ENCODE measurements at places on chromosomes 7 and 10.

DNA sequence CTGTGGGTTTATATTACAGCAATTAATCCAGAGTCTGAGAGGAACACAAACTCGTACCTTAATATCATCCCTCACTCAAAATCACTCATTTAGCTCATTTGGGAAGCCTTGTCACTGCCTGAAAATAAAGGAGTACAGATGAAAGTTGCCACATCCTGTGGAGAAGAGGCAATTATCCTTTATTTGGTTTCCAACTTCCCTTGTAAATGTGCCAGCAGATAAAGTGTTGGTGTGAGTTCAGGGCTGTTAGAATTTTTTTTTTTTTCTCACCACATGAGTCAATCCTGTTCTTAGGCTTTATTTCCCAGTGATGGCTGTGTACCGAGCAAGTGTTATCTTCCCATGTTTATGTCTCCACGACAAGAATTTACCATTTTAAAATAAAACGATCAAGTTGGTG, 99.0 kb upstream of the SMIM30 start:
- no peak for DNase-seq

DNA sequence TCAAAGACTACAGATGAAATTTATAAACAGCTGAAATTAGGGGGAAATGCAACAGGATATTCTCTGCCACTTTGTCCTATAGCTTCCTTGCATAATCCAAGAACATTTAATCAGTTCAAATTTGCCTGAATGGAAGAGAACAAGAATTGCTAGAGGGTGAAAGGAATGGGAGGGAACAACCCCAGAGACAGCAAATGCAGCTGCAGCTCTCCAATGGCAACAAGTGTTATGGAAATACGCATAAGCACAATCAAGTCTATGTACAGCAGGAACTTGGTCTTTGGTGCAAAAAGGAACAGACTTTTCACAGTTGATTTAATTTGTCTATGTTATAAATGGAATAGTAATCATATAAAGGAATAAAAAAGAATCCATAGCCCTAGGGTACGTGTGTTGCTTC, 269.0 kb upstream of the ETV1 start:
- DNase-seq = no peak

- no peak for DNase-seq
Measured at GRCh38 chr7:11130012-11130411, 156.3 kb downstream of the PHF14 start.

- no peak for DNase-seq
Measured at GRCh38 chr7:30604901-30605300, 10.2 kb downstream of the GARS1 start.

DNA sequence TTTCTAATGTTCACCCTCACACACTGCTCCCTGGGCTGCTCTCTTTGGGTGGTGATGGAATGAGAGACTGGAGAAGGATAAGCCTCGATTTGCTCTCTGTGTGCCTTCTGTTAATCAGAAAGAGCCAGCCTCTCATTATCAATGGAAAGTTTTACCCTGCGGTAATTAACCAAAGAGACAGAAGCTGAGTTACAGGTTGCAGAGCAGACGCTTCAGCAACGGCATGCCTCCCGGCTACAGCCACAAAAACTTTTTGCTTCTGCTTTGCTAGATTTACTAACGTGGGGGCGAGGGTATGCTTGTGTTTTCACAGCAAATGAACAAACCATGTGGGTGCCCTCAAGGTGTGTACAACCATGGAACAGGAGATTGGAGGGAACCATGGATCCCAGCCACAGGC, 18.0 kb downstream of the GIMAP4 start:
- no peak for DNase-seq

Data from activated effector memory CD4-positive, alpha-beta T cell treated with Interleukin-2 at 50 U/mL for 16 hours (primary cell).